ENCODE measurements at places on chromosomes 11 and 22.

- no peak for DNase-seq
Observed at GRCh38 chr11:10023212-10023611, 270.8 kb downstream of the SBF2 start.

DNA sequence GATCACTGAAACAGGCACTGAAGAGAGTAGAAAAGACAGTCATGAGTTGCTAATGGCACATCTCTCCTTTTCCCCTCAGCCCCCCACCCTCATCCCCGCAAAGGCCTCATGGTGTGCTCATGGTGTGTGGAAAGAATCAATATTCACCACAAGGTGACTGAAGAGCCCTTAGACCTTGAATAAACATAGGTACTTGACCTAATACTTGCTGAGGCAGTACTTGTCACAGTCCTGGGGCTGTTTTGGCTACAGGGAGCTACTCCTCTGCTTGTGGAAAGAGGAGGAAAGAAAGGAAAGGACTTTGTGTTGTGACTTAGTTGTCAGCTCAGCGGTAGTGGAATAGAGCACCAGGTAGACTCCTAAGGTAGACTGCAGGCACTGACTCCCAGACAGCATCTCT, 537.8 kb upstream of the CCDC179 start:
- DNase-seq, result no peak

- DNase-seq, result no peak
Observed at GRCh38 chr11:95378111-95378510, 147.1 kb upstream of the SESN3 start.

DNA sequence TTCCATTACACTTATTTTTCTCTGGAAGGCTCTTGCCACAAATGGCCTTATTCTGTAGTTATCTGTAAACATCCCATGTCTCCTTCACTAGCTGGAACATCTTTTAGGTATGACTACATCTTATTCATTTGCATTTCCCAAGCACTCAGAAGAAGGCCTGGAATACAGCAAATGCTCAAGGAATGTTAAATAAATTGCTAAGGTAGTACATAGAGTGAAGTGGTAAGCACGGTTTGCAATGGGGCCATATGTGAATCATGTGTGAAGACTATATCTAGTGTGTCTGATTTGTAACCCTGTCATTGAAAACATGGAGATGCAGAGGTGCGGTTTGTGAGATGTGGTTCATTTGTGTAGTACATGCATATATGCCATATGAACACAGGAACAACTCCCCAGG, 33.5 kb downstream of the GDPD4 start:
- peak; percentile 80 for DNase-seq

GRCh38 chr11:39174196-39174595, 2285.3 kb downstream of the LRRC4C start:
- DNase-seq, result no peak

DNA sequence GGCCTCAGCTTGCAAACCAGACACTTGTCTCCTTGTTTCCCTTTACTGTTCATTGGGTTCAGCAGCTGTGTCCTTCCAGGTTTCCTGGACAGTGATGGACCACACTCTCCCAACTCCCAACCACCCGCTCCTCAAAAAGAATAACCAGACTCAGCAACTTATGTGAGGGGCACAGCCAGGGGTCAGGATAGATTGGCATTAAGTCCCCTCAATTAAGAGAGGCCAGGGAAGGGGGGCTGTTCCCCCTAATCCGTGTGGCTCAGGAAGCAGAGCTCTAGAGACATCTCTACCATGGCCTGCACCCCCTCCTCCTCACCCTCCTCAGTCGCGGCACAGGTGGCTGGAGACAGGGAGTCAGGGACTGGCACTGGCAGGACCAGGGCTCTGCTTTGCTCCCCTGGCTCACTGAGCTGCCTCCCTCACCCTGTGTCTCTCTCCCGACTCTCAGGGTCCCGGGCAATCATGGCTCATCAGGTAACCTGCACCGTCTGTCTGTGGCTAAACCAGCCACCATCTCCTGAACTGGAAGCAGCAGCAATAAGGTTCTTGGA, 111.7 kb downstream of the ZNF280B start:
- no peak for DNase-seq

DNA sequence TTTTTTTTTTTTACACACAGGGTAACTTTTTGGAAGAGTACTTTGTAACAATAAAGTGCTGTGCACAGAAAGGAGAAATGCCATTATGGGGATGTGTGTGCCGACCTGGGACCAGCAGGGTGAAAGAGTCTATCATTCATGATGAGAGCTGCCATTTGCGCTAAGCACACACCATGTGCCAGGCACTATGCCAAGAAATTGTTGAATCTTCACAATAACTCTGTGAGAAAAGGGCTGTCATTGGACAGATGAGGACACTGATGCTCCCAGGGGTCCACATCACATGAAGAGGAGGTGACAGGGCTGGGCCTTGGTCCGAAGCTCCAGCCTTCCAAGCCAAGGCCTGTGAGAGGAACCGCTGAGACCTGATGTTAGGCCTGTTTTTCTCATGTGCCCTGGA, 5.6 kb downstream of the DUSP18 start:
- DNase-seq, result no peak

DNA sequence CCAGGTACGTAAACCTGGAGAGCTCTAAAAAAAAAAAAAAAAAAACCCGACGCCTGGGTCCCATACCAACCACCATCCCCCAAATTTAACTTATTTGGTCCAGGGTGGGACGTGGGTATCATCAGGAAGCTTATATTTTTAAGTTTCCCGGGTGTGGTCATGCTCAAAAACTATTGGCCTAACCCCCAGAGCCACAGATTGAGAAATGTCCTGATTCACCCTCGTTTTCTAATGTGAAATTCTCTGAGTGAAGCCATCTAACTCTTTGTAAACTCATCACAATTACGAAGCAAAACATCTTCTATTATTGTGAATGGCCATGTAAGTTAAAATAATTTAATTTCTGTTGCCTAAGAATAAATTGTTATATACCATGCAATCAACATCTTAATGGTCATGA, 29.6 kb downstream of the PAK1 start:
- no peak for DNase-seq

- no peak for DNase-seq
Observed at GRCh38 chr11:16853859-16854258, 115.4 kb downstream of the C11orf58 start.

DNA sequence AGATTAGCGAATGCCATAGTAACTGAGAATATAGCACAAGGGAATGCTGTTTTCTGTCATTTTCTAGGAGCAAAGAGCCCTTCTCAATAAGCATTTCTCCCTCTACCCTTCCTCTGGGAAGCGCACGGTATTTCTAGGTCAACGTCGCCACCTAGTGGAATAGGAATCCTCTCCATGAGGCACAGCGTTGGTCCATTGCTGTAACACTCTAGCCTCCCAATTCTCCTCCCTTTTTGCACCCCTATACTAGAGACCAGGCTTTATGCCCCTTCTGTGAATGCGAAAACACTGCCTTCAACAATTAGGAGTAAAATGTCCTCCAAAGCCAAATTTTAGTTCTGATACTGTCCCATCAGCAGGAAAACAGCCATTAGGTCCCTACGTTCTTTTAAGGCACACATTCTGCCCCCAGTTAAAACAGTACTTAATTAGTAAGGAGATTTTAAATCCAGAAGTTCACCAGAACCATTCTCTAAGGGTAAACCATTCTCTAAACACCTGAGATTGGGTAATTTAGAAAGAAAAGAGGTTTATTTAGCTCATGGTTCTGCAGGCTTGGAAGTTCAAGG, 12.8 kb upstream of the HYLS1 start:
- DNase-seq, result peak; percentile 25

- no peak for DNase-seq
Observed at GRCh38 chr11:13891911-13892310, 70.6 kb upstream of the SPON1 start.

DNA sequence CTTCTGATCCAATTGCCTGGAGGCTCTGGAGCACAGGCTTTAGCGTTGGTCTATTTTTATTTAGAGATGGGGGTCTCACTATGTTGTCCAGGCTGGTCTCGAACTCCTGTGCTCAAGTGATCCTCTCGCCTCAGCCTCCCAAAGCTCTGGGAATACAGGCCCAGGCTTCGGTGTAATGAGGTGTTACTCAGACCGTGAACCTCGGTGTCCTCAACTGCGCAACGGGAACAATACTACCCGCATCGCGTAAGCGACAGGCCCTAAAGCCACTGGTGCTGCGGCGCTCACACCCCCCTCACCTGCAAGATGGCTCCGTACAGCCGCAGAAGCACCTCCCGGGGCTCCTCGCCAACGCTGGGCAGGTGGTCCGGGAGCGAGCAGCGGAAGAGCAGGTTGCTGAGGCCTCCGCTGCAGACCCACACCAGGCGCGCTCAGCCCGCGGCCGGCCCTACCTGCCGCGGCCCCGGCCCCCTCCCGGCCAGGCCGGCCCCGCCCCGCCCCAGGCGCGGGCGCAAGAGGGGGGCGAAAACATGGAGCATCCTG, 628 bp downstream of the CHKB start:
- no peak for DNase-seq

- DNase-seq, result no peak
Observed at GRCh38 chr11:47071791-47072261, 104.9 kb downstream of the ARFGAP2 start.

GRCh38 chr11:86497310-86497709, 122.6 kb downstream of the CCDC81 start:
- DNase-seq, result no peak

DNA sequence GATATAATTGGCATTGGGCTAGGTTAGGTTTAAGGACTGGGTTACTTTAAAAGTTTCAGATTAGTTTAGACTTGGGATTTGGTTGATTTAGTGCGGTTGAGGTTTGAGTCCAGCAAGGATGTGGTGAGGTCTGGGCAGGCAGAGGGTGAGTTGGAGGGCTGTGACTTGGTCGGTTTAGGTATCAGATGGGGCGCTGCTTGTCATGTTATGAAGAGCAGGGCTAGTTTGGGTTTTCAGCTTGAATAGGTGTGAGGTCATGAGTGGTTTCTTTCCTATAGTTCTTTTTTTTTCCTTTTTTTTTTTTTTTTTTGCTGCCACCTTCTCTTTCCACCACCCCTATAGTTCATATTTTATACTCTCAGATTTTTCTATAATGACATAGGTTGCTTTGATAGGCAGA, 4.8 kb downstream of the CLCF1 start:
- no peak for DNase-seq

GRCh38 chr11:124759266-124760204, 2.6 kb downstream of the ESAM start:
- DNase-seq, result no peak

GRCh38 chr11:85531191-85531897, 95.8 kb downstream of the DLG2 start:
- DNase-seq, result no peak

DNA sequence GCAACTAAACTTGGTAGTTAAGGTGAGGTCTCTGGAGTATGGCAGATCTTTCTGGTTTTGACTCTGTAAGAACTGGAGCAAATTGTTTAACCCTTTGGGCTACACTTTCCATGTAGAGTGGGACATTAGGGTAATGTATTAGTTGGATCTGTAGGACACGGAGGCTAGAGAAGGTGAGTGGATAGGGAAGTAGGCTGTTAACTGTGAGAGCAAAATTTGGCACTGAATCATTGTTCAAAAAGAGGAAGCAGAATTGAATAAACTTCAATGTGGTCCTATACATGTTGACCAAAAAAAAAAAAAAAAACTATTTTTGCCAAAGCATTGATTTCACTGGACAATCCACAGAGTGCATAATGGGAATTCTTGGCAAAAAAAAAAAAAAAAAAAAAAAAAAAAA, 370.2 kb upstream of the CHORDC1 start:
- no peak for DNase-seq

DNA sequence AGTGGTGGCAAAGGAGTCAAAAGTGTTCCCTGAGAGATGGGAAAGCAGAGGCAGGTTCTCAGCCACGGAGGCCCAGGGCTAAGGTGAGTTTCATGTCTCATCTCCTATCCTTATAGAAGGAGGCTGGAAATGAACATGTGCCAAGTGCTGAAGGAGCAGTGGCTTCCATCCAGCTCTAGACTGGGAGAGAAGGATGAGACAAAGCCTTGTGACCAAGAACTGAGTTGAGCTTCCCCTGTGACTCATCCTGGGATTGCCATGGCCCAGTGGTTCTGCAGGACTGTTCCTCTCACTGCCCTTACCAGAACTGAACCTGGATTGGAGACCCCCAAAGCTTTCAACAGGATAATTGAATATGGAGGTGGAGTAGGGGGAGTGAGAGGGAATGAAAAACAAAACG, 16.7 kb upstream of the OR9Q1 start:
- DNase-seq, result peak; percentile 52

All from HS-5 (cell line).